ENCODE measurements at places on chromosomes 6 and 20. TPM values are rescaled to one million over a fixed set of nuclear protein-coding genes. Genes with fewer than 3 reads are reported as not detected.

The RIPPLY2 gene
- 2.1 TPM for total RNA-seq

The BPIFB4 gene
- total RNA-seq = 1.2 TPM

The SIM1 gene
- 0.43 TPM for total RNA-seq

The C6orf132 gene
- total RNA-seq = 1.3 TPM

The SGK2 gene
- 6.2 TPM for total RNA-seq

The CPXM1 gene
- total RNA-seq = 3.5 TPM

The SLC35D3 gene
- not detected for total RNA-seq

The RNASET2 gene
- total RNA-seq = 50.2 TPM

The FAM217A gene
- 13.0 TPM for total RNA-seq

The PI16 gene
- 9.8 TPM for total RNA-seq

GRCh38 chr6:150967910-150968309 lies 102.4 kb downstream of the MTHFD1L start:
- no peak for DNase-seq

GRCh38 chr6:32862725-32863124 lies 8.7 kb downstream of the PSMB9 start:
- DNase-seq = no peak

- DNase-seq = no peak
Observed at GRCh38 chr20:31785089-31785488, 34.1 kb upstream of the MYLK2 start.

- no peak for DNase-seq
Observed at GRCh38 chr6:130970839-130971410, 92.1 kb downstream of the EPB41L2 start.

- no peak for DNase-seq
Observed at GRCh38 chr6:88750936-88751335, 212.5 kb downstream of the RNGTT start.

DNA sequence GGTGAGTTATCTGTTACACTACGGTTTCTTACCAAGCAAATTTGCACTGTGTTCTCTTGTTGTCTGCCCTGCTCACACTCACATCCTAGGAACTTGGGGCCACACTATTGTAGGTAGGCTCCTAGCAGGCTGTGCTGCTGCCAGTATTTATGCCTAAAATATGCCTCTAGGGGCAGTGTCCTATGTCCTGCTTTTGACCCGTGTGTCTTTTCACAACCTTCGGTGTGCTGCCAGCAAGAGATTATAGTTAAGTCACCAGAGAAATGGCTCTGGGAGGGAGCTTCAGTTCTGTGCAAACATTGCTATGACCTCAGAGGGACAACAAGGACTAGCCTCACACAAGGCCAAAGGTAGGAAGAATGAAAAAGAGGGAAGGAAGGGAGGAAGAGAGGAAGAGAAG lies 8.9 kb upstream of the TAAR5 start:
- no peak for DNase-seq

- DNase-seq = no peak
Observed at GRCh38 chr20:43682446-43682845, 15.5 kb downstream of the MYBL2 start.

- DNase-seq = no peak
Observed at GRCh38 chr6:124775121-124775520, 187.1 kb upstream of the RNF217 start.

- DNase-seq = no peak
Observed at GRCh38 chr6:13435477-13436246, 51.7 kb downstream of the GFOD1 start.

DNA sequence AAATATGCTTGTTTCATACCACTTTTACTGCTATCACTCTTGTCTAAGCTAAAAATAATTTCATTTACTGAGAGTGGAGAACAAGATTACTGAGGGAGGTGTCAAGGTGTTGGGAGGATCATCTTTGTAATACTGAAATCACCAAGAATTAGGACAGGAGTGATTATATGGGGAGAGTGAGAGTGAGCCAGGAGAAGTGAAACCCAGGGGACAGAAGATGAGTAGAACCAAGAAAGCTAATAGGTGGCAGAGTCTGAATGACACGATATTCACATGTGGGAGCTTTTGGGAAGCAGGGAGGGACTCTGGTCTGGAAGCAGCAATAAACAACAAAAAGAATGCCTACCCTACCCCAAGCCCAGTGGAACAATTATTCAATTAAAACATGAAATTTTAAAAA lies 58.6 kb downstream of the AK9 start:
- DNase-seq = no peak

DNA sequence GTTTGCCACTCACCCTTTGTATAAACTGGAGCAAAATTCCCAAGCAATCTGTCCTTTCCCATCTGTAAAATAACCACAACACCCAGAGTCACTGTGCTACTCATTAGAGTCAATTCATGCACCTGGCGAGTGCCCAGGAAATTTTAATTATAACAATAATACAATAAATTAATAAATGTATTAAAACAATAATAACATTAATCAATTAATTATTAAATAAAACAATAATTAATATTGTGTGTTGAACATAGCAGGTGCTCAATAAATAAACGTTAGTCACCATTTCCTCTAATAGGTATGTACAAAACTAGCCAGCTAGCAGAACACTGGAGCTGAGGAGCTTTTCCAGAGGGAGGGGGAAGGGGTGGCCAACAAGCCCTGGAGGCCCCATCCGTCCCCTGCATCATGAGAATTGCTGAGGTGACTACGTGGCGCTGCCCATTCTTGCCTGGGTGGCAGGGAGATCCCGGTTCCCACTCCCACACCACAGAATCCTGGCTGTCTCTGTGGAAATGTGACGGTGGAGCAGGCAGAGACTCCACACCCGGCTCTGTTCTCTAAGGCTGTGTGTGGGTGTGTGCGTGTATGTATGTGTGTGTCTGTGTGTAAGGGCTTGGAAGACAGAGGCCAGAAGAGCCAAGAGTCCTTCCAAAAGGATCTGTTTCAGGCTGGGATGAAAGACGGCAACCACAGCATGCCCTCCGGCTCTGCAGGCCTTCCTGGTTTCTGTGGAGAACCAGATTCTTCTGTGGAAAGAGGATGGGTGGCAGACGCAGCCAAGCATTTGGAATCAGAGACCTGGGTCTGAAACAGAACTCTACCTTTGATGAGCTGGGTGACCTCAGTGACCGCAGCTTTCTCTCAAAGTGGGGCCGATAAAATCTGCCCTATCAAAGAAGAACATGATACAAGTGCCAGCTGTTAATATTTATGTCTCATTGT lies 18.8 kb upstream of the EZR start:
- no peak for DNase-seq

DNA sequence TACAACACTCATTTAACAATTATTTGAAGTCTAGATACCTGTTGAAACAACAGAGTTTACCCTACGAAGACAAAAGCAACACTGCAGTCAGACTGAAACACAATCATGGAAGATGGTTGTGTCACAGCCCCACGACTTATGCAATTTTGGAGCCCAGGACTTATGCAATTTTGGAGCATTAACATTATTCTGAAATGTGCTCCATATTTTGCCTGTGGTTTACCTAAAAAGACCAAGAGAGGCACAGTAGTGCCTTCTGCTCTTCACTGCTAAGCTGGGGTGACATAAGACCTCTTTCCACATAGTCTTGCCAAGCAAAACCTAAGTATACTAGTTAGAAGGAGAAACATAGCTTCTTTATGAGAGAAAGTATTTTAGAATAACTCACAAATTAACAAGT lies 216.5 kb downstream of the PTPRK start:
- DNase-seq = no peak

DNA sequence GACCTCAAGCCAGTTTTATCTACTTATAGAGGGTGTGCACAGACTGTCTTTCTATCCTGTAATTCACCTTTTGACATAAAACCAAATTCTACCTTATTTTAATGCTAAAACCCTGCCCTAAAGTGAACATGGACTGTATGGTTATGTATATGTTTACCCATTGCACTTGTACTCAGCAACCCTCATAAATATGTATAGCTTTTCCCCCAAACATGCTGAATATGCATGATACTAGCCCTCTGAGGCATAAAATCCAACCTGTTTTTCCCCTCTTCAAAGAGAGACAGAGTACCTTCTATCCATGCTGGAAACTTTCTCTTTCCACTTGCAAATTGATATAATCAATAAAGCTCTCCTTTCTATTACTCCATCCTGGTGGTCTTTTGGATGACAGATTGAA lies 267.9 kb upstream of the BMP2 start:
- no peak for DNase-seq

DNA sequence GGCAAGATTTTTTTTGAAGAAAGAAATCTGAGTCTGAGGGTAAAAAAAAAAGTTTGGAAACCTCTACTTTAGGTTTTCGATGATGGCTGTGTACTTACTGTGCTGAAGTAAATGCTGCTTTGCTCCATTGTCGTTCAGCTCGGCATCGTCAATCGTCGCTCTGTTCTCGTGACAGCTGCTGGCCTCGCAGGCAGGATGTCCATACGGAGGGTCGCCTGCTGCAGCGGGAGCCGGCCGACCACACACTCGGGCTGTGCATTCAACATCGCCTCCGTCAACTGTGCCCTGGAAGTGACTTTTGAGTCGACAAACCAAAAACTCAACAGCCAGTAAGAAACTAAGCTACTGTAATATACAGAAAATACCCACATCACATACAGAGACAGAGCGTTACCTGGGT lies 53.1 kb upstream of the SMOC2 start:
- no peak for DNase-seq

DNA sequence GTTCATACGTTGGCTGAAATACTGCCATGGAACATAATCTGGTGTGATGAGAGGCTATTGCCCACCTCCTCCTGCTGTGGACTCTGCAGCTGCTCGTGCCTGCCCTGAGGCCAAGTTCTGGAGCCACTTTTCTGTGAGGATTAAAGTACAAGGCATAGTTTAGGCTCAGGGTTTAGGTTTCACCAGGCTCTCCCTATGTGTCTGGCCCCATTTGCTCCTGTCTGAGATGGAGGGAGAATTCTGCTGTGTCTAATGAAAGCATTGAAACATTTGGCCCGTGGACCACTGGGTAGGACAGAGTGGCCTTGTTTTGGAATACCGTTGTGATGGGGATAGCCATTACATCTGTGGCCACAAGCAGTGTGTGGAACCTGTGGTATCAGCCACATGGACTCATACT lies 5.9 kb downstream of the WRNIP1 start:
- no peak for DNase-seq

DNA sequence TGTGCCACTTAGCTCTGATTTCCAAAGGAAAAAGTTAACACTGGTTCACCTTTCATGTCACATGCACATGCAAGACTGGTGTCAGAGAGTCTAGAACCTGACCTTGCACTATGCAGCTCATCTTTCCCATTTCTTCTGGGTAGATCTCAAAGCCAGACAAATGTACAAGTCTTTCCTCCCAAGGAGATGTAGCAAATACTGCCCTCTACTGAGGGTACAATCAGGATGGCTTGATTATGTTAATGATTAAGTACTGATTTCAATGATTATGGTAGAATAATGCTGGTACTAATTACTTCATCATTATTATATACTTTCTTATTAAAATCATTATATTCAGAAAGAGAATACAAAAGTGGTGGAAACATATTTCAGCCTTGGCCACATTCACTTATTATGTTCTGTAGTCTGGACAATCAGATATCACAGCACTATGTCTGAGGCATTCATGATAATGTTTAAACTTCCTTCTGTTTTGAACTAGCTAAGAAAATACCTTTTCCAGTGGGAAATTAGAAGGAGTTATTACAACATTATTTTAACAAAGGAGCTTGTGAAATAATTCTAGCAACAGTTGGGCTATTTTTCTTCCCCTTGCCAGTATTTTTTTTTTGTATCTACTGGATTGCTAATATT lies 68.5 kb upstream of the FOXO3 start:
- DNase-seq = no peak

- DNase-seq = no peak
Observed at GRCh38 chr20:57470212-57470522, 54.8 kb downstream of the CTCFL start.

DNA sequence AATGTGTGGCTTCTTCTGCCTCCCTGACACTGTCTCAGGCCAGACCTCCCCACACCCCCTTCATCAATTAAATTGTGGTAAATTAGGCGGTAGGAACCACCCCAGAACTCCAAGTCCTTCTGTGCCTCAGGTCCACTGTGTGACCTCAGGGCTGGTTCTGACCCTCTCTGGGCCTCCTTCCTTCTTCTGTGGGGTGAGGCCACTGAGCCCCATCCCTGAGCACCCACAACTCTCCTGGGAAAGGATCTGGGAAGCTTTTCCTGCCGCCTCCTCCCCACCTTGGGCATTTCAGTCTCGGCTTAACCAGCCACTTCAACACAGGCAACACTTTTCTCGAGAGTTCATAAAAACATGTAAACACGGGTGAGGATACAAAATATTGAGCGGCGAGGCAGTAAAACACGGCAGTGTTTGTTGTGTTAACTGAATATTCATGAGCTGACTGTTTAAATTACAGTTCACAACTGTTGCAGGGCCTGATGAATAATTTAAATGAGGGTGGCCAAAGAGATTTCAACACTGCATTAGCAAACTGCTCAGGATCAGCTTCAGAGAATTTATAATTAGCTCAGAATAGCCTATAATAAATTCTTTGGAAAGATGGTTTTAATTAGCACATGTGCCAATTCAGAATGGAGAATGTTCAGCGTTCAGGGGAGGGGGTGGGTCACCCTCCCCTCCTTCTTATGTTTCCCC lies 112.1 kb downstream of the TOX2 start:
- DNase-seq = no peak

DNA sequence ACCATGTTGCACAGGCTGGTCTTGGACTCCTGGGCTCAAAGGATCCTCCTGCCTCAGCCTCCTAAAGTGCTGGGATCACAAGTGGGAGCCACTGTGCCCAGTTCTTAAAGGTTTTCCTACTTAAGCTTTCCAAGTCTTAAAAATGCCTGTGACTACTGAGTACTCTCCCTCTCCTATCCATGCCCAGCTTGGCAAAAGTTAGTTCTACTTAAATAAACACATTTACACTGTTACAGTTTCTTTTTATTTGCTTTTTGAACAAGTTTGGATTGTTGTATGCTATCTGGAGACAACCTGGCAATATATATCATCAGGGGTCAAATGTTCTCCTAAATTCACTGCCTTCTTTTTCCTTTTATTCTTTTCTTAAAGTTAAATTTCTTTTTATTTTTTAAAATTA lies 61.0 kb upstream of the GCM1 start:
- no peak for DNase-seq

GRCh38 chr20:39736434-39737327 lies 774.5 kb downstream of the DHX35 start:
- DNase-seq = no peak

GRCh38 chr6:142306736-142307135 lies 4.9 kb downstream of the ADGRG6 start:
- DNase-seq = no peak

DNA sequence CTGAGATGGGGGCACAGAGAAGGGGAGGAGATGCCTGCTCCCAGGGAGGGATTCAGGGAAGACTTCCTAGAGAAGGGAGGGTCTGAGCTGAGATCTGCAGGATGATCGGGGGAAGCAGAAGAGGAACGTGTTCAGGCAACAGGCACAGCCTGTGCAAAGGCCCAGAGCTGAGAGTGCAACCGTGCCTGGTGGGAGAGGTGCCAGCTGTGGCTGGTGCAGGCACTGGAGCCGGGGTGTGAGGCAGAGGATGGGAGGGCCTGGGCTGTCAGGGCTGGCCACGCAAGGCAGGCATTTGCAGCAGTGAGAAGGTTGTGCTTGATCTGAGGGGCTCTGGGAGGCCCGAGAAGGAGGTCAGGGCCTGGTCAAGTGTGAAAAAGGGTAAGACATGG lies 27.7 kb downstream of the PTGIS start:
- peak; percentile 7 for DNase-seq

- DNase-seq = no peak
Observed at GRCh38 chr20:25283221-25283951, 35.5 kb downstream of the PYGB start.

- DNase-seq = no peak
Observed at GRCh38 chr6:57205550-57206328, 16.4 kb downstream of the RAB23 start.
